H54 (cell line): ENCODE measurements at places on chromosomes 4 and X.
A peak's percentile ranks its signal among the peaks of the same experiment; 100 is the strongest.

DNA sequence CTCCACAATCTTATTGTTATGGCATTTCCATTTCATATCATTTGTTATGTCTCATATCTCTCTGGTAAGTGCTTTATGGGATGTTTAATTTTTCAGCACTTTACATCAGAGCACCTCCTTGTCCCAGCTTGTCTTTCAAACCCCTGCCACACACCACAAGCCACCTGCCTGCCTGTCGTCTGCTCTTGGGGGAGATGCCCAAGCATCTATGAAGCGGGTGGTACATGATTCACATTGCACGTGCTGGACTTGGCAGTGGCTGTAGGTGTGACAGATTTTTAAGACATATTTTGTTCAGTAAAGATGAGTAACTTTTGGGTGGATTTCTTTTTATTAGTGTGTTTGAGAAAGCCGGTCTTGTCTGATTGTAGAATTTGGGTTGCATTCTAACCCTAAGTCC is 14.2 kb upstream of the SPATA4 start:
- DNase-seq = no peak

DNA sequence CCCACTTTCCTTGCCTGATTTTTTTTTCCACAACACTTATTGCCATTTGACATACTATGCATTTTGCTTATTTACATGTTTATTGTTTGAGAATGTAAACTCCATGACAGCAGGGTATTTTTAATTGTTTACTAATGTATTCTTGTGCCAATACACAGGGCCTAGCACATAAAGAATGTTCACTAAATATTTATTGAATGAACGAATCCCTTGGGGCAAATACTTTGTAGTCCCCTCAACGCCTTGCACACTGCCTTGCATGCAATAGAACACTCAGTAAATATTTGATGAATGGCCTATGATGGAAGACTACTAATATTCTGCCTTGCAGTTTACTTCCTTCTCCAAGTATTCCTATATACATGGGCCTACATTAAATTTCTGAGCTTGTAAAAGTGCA is 1.4 kb upstream of the PRPS1 start:
- DNase-seq = no peak

DNA sequence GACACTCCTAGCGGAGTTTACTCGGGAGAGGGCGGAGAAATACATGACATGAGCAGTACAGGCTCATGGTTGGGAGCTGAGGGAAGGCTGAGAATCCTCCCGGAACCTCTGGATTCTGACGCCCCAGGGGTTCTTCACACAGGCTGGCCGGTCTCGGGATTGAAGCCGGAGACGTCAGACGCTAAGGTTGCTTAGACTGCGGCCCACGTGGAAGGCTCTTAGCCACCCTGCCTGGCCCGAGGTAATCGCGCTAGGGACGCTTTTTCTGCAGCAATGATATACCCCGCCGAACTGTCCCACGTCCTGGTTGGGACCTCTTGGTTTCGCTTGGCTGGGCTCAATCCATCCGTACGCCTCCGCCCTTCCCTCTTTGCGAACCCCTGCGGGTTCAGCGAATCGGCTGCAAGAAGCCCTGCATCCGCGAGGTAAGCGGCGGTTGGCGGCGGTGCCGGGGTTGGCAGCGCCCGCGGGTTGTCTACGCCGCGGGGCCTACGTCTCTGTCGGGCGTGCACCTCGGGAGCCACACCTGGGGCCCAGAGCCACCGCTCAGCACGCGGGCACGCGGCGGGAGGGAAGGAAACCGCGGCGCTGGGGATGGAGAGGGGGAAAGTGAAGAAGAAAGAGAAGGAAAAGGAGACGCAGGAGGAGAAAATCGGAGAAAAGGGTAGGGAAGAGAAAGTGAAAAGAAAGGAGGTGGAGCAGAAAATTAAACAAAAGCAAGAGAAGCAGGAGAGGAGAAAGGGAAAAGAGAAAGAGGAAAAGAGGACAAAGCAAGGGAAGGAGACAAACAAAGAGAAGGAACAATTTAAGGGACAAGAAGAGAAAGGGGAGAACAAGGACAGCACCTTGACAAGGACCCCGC is at the start of gene ARL9:
TSS of gene ARL9 (plus strand) at position 523 of the 862 bp plus-strand sequence. CDS start at position 595, 72 bp downstream.
- DNase-seq = peak; percentile 9

GRCh38 chr4:89539374-89539773 is 231.8 kb upstream of the GPRIN3 start:
- no peak for DNase-seq

- DNase-seq = no peak
Observed at GRCh38 chr4:122065915-122066314, 86.2 kb upstream of the BLTP1 start.

DNA sequence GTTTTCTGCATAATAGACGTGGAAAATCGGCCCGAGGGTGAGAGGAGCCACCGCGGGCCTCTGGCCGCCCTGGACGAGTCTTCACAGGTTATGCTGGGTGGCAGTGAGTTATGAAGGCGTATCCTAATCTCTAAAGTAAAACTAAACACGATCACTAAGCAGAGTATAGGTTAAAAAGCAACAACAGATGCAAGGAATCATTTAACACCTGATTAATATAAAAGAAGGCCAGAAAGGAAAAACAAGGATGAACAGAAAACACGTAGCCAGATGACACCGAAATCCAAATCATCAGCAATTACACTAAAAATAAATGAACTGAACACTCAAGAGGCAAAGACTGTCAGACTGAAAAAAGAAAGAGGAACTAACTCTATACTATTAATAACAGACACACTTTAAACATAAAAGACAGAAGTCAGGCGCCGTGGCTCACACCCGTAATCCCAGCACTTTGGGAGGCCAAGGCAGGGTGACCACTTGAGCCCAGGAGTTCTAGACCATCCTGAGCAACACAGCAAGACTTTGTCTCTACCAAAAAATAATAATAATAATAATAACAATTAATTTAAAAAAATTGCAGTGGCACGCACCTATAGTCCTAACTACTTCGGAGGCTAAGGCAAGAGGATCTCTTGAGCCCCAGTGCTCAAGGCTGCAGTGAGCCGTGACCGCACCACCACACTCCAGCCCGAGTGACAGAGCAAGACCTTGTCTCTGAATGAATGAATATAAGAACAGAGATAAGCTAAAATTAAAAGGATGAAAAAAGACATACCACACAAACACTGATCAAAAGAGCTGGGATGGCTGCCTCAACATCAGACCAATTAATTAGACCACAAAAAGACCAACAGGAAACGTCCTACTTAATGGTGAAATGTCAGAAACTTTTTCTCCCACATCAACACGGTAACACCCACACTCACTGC is 30.0 kb downstream of the CTBP1 start:
- no peak for DNase-seq

DNA sequence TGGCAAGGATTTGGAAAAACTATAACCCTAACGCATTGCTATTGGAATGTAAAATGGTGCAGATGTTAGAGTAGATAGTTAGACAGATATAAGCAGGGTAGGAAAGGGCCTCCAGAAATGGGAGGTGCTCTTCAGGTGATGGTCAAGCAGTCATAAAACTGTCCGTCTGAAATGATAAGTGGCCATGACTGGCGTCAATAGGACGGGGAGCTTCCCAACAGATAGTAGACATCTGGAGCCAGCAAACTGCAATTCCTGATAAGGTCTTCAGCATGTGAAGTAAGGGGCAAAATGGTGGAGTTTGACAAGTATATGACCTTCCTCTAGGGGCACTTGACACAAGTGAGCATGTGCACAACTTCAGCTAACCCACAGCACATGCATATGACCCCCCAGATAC is 250.4 kb downstream of the MAGEB5 start:
- no peak for DNase-seq

GRCh38 chr4:84847978-84848377 is 118.5 kb downstream of the WDFY3 start:
- no peak for DNase-seq
